Activated naive CD4-positive, alpha-beta T cell treated with anti-CD3 and anti-CD28 coated beads, Interleukin-2, amount 10 ng/mL, durations not matched to agents 7 days and 5 days (primary cell): ENCODE measurements at places on chromosomes 7 and 10.
A peak's percentile ranks its signal among the peaks of the same experiment; 100 is the strongest.

DNA sequence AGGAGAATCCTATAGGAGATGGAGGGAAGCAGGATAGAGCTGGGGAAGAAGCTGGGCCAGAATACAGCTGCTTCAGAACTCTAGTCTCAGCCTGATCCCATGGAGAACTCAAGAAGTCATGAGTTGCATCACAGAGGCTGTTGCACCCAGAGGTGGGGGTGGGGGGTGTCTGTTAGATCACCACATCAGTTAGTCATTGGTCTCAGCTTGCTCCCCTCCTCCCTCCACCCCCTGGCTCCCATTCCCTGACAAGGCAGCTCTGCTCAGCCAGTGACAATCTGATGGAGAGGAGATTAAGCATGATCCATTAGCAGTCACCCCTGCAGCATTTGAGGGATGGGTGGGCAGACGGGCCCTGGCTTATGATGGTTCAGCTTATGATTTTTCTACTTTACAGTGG is 58.4 kb upstream of the FGL2 start:
- DNase-seq: no peak

DNA sequence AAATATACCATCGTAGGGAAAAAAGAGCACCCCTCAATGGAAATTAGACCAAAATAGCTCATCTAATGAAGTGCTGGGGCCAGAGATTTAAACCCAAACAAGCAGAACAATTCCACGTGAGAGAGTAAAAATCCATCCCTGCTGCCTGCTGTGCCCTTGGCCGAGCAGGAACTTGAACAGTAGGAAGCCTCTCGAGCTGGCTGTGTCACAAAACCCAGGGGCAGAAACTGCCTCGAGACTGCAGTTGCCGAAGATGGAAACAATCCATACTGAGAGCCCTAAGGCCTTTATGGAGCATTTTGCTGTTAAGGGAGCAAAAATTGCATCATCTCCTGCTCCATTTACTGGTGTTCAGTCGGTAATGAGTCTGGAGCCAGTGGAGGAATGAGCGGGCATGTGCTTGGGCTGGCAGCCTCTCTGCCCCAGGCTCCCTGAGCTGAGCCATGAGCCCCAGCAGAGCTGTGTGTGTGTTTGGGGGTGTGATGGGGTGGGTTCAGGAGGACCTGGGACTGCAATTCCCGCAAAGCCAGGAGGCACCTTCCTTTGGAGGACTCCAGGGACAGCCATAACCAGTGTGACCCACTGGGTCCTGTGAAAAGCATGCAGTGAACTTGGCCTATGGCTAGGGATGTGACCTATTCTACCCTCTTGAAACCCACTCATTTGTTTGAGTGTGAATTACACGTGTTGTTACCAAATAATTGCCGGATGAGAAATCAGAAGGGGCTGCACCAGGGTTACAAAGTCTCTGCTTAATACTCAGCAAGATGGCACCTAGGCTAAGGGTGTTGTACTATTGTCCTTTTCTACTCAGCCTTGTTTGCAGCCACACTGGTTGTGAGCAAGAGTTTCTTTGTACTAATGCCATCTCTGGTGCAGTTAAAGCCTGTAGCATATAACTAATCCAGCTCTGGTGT is 58.3 kb downstream of the CDHR3 start:
- DNase-seq: no peak

DNA sequence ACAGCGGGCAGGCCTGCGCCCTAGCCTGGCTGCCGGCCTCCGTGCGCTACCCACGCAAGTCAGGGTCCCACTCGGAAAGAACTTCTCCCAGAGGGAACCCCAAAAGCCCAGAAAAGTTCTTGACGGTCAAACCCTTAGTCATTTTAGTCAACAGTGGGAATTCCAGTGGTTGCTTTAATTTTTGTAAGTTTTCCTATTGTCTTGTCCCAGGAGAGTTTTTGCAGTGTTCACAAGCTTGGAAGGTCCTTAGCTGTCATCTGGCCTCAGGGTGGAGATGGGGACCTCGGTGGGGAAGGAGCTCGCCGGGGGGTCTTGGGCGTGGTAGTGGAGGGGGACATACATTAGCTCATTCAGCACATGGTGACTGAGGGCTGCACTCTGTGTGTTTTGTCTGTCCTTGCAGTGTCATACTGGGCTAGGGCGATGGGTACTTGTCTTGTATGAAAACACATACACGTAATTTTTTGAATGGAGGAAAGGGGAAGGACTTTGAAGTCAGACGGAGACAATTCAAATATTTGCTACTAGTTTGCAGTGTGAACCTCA is 736 bp downstream of the MINDY4 start:
- DNase-seq: no peak

- peak; percentile 51 for DNase-seq
Observed at GRCh38 chr7:43584195-43584586, 1.3 kb downstream of the STK17A start.

- DNase-seq: no peak
Observed at GRCh38 chr10:132704008-132704814, 81.7 kb downstream of the NKX6-2 start.

- no peak for DNase-seq
Observed at GRCh38 chr7:20323595-20323994, 7.1 kb upstream of the ITGB8 start.

DNA sequence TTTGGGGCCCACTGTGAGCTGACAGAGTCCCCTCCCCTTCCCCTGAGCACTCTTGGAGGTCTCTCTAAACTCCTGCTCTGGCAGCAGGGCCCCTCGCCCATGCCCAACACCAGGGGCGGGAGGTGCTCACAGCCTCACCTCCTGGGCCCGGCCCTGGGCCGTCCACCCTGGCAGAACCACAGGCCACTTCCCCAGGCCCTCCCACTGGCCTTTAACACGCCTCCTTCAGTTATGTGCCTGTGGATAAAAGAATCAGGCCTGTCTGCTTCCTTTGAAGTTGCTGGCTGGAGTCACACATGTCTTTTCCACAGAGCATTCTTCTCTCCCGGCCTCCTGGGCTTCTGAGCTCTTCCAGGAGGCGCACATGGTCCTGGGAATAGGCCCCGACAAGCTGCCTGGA is 10.2 kb downstream of the MYL10 start:
- no peak for DNase-seq

GRCh38 chr10:48639632-48640031 is 34.8 kb upstream of the ARHGAP22 start:
- DNase-seq: no peak

GRCh38 chr7:101922631-101923601 is 105.5 kb downstream of the CUX1 start:
- DNase-seq: no peak

- DNase-seq: no peak
Observed at GRCh38 chr7:73984481-73985205, 43.3 kb upstream of the ELN start.

DNA sequence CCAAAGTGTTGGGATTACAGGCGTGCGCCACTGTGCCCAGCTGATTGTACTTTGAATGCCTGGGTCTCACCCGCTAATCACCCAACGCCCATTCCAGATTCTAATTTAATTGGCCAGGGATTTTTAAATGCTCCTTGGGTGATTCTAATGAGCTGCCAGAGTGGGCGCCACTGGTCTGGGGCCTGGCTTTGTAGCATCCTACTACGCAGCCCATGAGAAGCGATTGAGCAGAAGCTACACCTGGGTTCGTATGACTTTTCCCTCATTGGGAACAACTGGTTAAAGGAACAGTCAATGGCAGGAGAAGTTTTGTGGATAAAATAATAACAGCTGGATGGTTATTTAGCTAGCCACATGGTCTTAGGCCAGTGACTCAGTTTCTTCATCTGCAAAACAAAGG is 108.0 kb downstream of the SPAG6 start:
- DNase-seq: no peak

DNA sequence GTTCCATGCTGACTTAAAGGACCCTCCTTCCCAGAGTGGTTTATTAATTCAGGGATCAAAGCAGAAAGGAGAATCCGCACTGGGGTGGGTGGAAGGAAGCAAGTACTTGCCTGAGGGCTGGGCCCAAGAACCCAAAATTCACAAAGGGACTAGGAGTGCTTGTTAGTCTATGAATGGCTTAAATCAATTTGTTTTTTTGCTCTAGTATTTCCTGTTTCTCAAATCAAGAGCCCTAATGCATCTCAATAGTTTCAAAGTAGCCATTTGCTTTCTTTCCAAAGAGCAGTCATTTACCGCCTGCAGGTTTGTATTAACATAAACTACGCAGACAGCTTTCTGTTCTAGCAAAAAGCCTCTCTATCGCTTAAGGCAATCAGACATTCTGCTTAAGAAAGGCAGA is 44.2 kb upstream of the SLC35G1 start:
- no peak for DNase-seq

DNA sequence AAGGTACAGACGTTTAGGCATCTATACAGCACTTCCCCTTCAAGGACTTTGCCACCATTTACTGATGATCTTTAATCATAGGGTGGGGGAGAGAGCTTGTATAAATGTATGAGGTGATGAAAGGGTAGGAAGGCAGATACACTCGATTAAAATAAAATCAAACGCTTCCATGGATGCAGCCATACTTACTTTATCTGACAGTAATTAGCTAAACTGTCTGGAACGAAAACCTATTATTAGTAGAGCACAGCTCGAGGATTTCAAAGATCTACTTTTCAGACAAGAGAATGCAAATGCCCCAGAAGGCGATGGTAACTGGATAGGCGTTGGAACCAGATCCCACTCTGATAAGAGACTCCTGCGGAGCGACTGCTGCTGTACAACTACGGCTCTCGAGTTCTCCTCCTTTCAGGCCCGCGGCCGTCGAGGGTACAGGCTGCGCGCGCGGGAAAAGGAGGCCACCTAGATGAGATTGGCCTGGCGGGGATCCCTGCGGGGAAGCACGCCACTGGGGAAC is 3.1 kb upstream of the NKX2-3 start:
- DNase-seq: no peak

GRCh38 chr7:97015756-97016380 is 8.8 kb downstream of the DLX5 start:
- no peak for DNase-seq

DNA sequence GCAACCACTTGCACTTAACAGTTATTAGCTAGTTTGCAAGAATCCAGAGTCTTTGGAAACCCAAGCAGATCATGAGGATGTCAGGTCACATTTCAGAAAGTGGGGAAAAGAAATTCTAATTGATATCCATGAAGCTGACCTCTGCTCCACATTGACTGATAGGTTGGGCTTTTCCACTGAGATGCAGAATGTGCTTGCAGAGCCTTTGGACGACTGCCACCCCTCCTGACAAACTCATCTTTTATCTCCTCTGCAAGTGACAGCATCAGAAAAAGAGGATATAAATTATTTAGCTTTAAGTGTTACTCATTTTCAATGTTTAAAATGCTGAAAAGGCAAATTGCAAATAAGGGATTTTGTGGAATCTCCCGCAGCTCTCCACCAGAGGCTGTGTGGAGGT is 75.3 kb downstream of the C10orf90 start:
- no peak for DNase-seq

GRCh38 chr7:139875821-139876241 is 46.8 kb downstream of the TBXAS1 start:
- no peak for DNase-seq

GRCh38 chr10:103542764-103543616 is 49.5 kb downstream of the NEURL1 start:
- peak; percentile 61 for DNase-seq

DNA sequence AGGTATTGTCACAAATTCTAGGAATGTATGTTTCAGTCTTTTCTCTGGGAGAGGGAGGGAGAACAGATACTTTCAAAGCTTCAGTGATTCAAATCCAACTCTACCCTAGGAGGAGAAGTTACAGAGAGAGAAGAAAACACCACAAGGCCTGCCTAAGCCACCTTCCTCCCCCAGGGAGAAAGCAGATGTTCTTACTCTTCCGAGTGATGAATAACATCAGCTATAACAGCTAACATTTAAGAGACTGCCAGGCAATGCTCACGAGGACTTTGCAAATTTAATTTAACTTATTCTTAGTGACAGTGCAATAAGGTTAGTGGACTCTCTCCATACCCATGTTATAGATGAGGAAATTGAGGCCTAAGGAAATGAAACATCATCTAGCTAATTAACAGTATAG is 36.8 kb downstream of the TAS2R41 start:
- DNase-seq: no peak

GRCh38 chr7:121262221-121262620 is 66.6 kb upstream of the WNT16 start:
- DNase-seq: no peak

DNA sequence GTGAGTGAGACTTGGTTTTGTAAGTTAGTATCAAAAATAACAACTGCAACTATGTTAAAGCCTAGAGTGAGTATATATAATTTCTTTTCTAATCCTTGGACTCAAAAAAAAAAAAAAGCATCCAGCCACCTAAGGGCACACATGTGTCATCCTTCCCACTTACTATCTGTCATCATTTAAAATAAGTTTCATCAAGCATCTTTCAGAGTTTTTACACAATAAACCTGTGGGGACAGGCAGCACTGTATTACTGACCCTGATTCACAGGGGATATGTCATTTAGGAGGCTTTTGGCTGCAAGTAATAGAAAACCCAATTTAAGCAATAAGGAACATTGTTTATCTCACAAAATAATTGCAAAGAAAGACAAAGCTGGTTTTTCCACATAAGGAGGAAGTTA is 32.3 kb upstream of the OSBPL3 start:
- no peak for DNase-seq

DNA sequence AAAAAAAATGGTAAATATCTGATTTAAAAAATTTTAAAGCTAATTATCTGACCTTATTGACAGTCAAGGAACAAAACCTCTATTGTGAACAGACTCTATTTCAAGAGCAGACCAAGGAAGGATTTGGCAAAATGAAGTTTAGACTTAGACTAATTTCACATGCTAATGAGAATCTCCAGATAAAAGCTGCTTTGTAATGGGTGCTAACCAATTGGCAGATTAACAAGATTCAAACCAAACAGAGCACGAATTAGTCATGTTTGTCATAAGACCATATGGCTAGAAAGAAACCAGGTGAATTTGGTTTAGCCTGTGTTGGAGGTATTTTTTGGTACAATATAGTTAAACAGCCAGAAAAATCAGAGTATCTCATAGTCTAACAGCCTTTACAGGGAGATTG is 429.1 kb upstream of the NFE2L3 start:
- DNase-seq: no peak

DNA sequence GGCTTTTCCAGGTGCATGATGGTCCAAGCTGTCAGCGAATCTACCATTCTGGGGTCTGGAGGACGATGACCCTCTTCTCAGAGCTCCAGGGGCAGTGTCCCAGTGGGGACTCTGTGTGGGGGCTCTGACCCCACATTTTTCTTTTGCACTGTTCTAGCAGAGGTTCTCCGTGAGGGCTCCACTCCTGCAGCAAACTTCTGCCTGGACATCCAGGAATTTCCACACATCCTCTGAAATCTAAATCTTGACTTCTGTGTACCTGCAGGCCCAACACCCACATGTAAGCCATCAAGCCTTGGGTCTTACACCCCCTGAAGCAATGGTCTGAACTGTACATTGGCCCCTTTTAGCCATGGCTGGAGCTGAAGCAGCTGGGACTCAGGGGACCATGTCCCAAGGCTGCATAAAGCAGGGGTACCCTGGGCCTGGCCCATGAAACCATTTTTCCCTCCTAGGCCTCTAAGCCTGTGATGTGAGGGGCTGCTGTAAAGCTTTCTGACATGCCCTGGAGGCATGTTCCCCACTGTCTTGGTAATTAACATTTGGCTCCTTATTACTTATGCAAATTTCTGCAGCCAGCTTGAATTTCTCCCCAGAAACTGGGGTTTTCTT is 86.9 kb downstream of the ZNF783 start:
- DNase-seq: no peak
